ENCODE measurements at places on chromosomes 11 and 22.

- DNase-seq, result no peak
These were observed 144.7 kb downstream of the TENM4 start for GRCh38 chr11:79296141-79296540.

DNA sequence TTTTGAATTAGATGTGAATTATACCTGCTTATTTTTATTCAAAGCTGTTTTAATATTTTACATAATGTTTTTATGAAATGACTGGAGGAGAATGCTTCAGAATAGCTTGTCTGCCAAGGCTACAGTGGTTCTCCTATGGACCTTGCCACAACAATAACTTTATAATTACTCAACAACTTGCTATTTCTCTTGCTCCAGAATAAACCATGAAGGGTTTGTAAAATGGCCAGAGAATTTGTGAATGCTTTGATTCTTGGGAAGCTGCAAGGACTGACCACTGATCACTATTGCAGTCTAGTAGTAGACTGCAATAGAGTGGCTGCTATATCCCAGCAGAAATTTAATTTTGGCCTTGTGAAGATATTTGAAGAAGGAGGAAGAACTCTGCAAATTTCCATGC lies 199.7 kb downstream of the FAT3 start:
- no peak for DNase-seq

DNA sequence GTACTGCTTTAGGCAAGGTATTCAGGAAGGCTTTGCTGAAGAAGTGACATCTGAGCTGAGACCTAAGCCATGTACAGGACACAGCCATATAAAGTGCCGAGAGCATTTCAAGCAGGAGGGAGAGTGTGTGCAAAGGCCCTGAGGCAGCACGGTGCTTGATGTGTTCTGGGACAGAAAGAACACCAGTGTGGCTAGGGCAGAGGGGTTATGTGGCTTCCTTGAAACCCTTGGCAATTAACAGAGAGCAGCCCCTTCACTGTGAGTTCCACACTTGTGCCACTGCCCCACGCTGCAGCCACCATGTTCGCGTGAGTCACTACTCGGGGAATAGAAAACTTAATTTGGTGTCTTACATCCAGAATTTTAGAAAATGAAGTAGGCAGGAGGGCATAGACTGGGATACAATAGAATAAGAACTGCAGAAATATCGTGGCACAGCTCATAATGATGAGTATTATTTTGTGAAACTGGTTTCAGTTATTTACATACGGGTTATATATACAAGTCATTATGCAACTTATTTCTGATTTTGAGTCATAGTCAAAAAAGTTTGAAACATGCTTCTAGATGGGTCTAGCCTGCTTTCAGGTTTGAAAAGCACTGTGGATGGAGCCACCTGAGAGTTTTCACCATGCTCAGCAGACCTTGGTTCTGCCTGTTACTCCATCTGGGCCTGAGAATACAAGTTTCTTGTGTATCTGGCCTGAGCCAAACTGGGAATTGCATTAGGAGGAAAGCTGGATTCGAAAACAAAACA lies 11.8 kb downstream of the IL10RA start:
- no peak for DNase-seq

GRCh38 chr11:64367931-64368672 lies 9.1 kb downstream of the RPS6KA4 start:
- no peak for DNase-seq
